CD4-positive, alpha-beta T cell treated with Interleukin-6 at 100 ng/mL for 8 hours (primary cell): ENCODE measurements at places on chromosomes 5 and 9.

GRCh38 chr5:67530609-67531255 lies 334.1 kb upstream of the CD180 start:
- DNase-seq, result no peak

GRCh38 chr9:109923806-109924205 lies 143.8 kb downstream of the PALM2AKAP2 start:
- no peak for DNase-seq

GRCh38 chr5:153491856-153492255 lies 1.4 kb downstream of the GRIA1 start:
- DNase-seq, result no peak

- no peak for DNase-seq
Measured at GRCh38 chr5:140794595-140795258, at the start of gene PCDHA2. PCDHA2 (plus strand) TSS chr5:140794852.

DNA sequence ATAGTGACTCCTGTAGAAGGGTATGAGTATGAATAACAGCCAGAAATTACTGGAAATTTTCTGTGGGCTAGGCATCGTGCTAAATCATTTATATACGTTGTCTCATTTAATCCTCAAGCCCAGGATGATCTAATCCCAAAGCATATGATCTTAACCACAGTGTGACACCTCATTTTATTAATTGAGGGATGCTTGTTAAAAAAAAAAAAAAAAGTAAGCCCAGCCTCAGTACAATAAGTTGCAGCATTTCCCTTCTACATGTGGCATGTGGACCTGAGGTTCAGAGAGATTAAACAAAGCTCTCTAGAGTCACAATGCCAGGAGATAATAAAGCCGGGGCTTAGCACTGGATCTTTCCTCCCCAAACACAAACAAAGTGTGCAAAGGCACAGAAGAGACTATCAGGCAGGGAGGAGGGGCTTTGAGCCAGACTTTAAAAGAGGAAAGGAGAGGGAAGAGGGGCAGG lies 49.5 kb downstream of the KLF4 start:
- DNase-seq, result no peak

- no peak for DNase-seq
Measured at GRCh38 chr5:72291601-72292000, 28.4 kb downstream of the MRPS27 start.

- no peak for DNase-seq
Measured at GRCh38 chr9:20557890-20558565, 64.3 kb downstream of the MLLT3 start.

GRCh38 chr5:99775189-99775588 lies 760.0 kb upstream of the FAM174A start:
- DNase-seq, result no peak
